ENCODE measurements at places on chromosomes 5 and 9.
A peak's percentile ranks its signal among the peaks of the same experiment; 100 is the strongest.

DNA sequence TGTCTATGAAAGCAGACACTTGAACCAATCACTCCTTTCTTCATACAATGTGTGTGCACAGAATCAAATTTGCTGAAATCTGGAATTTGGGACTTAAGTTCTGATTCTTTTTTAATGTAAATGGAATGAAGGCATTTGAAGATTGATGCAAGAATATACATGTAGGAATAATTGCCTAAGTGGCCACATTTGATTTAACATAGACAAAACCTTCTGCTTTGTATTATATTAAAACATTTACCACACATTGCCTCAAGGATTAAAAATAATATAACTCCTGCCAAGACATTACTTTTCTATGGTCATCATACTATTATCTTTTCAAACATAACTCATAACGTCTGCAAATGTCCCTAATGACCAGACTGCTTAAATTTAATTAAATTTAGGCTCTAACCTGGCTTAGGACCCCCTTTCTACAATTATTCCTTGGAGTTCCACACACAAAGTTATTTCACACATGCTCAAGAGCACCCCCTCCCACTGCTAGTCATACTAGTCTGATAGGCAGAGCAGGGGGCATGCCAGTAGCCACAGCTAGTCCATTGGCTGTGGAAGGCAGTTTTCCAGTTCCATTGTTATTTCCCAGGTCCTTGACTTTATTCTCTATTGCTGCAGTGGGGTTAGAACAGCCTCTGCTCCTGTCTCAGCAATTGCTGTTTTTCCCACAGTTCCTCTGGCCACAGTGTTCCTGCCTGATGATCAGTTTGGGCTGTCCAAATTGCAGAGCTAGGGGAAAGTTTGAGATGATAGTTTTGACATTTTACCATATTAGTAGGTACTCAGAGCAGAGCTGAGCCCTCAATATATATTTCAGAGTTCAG, 360.6 kb upstream of the GRAMD2B start:
- DNase-seq: no peak
- H3K27me3 ChIP-seq: no peaks in the 10 kb centered on the region
- no peaks in the 10 kb centered on the region for H3K36me3 ChIP-seq
- H3K4me1 ChIP-seq: no peaks in the 10 kb centered on the region

DNA sequence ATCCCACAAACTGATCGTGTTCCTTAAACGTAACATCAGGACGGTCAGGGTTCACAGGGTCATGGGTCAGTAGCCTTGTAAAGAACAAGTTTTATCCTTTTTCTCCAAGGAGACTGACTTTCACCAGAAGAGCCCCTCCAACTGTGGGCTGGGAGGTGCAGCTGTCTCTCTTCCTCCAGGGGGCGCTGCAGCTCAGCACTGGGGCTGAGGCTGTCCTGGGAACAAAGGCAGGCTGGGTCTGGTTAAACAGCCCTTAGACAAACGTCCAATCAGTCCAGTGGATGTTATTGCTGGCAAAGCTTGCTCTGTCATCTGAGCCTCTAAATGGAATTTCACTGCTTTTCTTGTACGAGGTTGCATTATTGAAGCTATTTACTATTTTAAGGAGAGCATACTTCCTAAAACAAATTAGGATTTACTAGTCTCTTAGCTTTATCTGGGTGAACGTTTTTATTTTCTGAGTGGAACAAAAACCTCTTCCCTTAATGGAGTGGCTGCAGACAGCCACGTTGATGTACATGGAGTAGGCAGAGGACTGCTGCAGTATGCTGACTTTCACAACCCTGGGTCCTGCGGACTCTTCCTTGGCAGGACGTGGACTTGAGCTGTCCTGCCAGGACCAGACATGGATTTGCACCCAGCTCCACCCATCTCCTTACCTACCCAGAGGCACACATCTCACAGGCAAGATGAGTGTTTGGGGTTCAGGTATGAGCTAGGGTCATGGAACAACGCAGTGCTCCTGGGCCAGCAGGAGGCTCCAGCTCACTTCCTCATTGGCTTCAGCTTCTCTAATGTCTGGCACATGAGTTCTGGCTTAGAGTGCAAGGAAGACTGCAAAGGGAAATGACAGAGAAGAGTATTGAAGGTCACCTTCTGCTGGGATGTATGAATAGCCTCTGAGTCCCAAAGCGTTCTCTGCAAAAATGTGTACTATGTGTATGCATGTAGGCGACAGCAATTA, 7.8 kb downstream of the EXOSC2 start:
- peaks cover 8% of the 10 kb centered on the region for H3K4me1 ChIP-seq
- no peak overlapping the region for H3K27ac ChIP-seq
- H3K27me3 ChIP-seq: no peaks in the 10 kb centered on the region
- H3K36me3 ChIP-seq: peaks cover 41% of the 10 kb centered on the region
- DNase-seq: peak; percentile 78

- DNase-seq: no peak
- peaks cover 53% of the 10 kb centered on the region for H3K27me3 ChIP-seq
- no peak overlapping the region for H3K27ac ChIP-seq
- peaks cover 10% of the 10 kb centered on the region for H3K4me1 ChIP-seq
- H3K4me3 ChIP-seq: peak overlapping the region; percentile 51
Measured at GRCh38 chr9:135087899-135088347, 455 bp downstream of the OLFM1 start.

GRCh38 chr9:6247266-6247665, 31.7 kb downstream of the IL33 start:
- no peak overlapping the region for H3K27ac ChIP-seq
- DNase-seq: no peak
- H3K4me1 ChIP-seq: no peaks in the 10 kb centered on the region
- peaks cover 9% of the 10 kb centered on the region for H3K36me3 ChIP-seq
- no peaks in the 10 kb centered on the region for H3K27me3 ChIP-seq

DNA sequence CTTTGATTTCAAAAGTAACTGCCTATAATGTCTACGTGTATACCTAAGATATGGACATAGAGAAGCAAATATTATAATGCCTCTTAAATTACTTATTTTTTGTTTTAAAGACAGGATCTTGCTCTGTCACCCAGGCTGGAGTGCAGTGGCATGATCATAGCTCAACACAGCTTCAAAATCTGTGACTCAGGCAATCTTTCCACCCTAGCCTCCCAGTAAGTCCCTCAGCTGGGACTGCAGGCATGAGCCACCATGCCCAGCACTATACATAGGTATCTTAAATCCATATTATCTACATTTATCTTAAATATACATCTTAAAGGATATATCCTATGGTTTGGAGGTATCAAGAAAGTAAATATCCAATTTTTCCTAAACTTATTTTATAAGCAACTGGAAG, 261.2 kb downstream of the ARL15 start:
- H3K4me3 ChIP-seq: no peak overlapping the region
- H3K4me1 ChIP-seq: no peaks in the 10 kb centered on the region
- H3K27me3 ChIP-seq: no peaks in the 10 kb centered on the region
- DNase-seq: no peak

- no peaks in the 10 kb centered on the region for H3K36me3 ChIP-seq
- H3K4me1 ChIP-seq: peaks cover 10% of the 10 kb centered on the region
- H3K4me3 ChIP-seq: no peak overlapping the region
- no peak for DNase-seq
Measured at GRCh38 chr9:135074354-135075233, 12.9 kb upstream of the OLFM1 start.

DNA sequence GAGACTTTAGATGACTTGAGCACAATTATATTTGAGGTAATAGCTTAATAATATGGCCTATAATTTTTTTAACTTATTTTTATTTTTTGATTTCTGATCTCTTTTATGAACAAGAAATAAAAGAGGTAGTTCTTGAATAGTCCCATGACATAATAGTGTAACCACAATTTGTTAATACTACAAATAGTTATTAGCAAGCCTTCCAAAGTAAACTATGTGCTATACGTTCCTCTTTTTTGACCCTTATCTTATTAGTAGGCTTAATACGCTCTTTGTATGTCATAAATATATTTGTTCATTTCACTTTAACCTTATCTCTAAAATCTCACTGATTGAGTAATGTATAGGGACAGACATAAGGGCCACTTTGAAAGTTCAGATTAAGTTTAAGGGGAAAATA, 78.7 kb upstream of the NR4A3 start:
- H3K36me3 ChIP-seq: no peaks in the 10 kb centered on the region
- H3K4me3 ChIP-seq: no peak overlapping the region
- no peaks in the 10 kb centered on the region for H3K4me1 ChIP-seq

- DNase-seq: no peak
- H3K27me3 ChIP-seq: no peaks in the 10 kb centered on the region
- no peak overlapping the region for H3K27ac ChIP-seq
- H3K4me1 ChIP-seq: peaks cover 6% of the 10 kb centered on the region
- peaks cover 4% of the 10 kb centered on the region for H3K36me3 ChIP-seq
Measured at GRCh38 chr5:157143127-157143971, 684 bp upstream of the MED7 start.

DNA sequence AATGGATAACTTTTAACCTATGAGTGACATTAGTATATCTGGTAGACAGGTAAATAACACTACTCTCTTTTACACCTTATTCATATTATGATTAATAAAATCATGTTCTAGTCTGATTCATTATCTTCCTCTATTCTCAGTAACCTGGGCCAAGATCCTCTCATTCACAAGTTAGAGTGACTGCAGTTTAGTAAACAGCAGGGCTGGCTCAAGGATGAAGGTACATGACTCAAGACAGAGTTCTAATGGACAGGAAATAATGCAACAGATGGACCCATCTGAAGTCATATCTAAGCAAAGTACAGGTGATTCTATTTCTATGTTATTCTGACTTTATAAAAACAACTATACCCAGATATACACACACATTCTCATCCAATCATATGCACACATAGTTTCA, 582.5 kb upstream of the CDH18 start:
- H3K36me3 ChIP-seq: no peaks in the 10 kb centered on the region
- H3K4me1 ChIP-seq: no peaks in the 10 kb centered on the region
- no peak overlapping the region for H3K27ac ChIP-seq
- H3K4me3 ChIP-seq: no peak overlapping the region
- DNase-seq: no peak

DNA sequence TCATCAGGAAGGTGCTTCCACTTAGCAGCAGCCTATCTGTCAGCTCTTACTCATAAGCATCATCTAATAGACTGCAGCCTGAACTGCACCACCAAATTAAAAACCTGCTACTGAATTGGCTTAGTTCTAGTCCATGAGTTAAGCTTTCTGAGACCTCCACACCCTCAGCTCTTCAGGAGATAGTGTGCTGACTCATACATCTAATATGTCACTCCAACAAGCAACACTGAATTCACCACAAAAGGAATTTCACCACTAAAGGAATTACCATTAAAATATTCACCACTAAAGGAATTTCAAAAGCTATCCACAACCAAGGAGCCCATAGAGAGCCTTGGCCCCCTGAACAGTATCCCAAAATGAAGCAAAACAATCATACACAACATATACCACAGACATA, 418.5 kb upstream of the RORB start:
- H3K27ac ChIP-seq: no peak overlapping the region
- DNase-seq: peak; percentile 35

- H3K27me3 ChIP-seq: peaks cover 4% of the 10 kb centered on the region
- H3K4me3 ChIP-seq: no peak overlapping the region
- DNase-seq: no peak
- H3K36me3 ChIP-seq: peaks cover 21% of the 10 kb centered on the region
- peak overlapping the region; percentile 51 for H3K27ac ChIP-seq
- peaks cover 9% of the 10 kb centered on the region for H3K4me1 ChIP-seq
Measured at GRCh38 chr9:70111641-70112236, 68.1 kb downstream of the MAMDC2 start.

DNA sequence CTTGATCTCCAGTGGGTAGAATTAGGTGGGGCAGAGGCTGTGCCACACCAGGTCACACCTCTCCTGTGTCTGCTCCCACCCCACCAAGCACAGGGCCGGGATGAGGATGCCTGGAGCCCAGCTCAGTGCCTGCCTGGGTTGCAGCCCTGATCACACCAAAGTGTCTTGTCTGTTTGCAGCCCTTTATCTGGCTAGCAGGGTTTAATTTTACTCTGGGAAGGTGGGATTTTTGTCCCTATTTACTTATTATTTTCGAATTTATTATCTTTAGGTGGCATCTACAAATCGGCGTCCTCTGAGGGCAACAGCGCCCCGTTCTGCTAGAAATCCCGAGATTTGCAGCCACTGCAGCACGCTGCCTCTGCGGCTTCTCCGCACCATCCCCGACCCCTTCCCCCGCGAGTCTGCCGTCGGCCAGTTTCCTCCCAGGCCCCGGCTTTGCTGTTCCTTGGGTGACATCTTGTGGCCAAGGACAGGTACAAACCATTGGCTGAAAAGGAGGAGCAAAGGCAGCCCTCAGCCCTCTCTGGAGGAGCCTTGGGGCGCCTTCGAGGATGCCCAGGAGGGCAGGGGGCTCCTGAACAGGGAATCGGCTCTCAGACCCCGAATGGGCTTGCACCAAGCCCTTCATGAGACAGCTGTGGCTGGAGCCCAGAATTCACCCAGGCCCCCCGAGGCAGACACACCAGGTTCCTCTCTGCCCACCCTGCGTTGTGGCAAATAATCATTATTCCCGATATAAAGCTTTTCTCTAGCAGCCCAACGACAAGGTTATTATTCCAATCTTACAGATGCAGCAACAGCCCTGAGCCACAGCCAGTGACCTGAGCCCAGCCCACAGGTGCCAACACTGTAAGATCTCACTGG, 113.0 kb downstream of the GAPVD1 start:
- peak overlapping the region; percentile 48 for H3K4me3 ChIP-seq
- no peak overlapping the region for H3K27ac ChIP-seq
- H3K36me3 ChIP-seq: peaks cover 3% of the 10 kb centered on the region
- peaks cover 22% of the 10 kb centered on the region for H3K27me3 ChIP-seq
- H3K4me1 ChIP-seq: peaks cover 3% of the 10 kb centered on the region

DNA sequence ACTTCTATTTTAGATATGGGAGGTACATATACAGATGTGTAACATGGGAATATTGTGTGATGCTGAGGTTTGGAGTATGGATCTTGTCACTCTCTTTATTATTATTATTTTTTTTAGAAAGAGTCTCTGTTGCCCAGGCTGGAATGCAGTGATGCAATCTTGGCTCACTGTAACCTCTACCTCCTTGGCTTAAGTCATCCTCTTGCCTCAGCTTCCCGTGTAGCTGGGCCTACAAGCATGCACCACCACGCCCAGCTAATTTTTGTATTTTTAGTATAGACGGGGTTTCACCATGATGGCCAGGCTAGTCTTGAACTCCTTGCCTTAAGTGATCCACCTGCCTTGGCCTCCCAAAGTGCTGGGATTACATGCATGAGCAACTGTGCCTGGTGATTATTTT, 138.4 kb upstream of the SLC28A3 start:
- no peak for DNase-seq
- H3K27ac ChIP-seq: no peak overlapping the region
- no peaks in the 10 kb centered on the region for H3K4me1 ChIP-seq
- H3K27me3 ChIP-seq: no peaks in the 10 kb centered on the region
- no peaks in the 10 kb centered on the region for H3K36me3 ChIP-seq
